ENCODE measurements at places on chromosomes 3 and 15.

DNA sequence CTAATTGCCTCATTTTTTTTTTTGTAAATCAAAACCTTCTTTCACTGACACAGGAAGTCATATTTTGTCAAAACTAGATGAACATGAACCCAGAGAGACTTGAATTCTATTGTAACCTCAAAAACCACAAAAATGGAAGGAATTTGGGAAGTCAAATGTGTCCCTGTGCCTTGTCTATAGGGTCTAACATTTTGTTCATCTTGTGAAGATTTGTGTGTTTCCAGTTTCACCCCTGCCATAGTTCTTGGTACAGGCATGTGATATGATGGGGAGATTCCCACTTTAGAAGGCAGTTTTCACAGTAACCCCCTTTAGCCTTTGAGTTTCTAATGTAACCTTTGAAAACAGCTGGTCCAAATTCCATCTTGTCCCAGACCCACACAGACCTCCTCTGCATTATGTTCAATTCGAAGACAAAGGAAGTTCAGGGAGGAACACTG lies 318.5 kb upstream of the ADAMTS9 start:
- DNase-seq: no peak

DNA sequence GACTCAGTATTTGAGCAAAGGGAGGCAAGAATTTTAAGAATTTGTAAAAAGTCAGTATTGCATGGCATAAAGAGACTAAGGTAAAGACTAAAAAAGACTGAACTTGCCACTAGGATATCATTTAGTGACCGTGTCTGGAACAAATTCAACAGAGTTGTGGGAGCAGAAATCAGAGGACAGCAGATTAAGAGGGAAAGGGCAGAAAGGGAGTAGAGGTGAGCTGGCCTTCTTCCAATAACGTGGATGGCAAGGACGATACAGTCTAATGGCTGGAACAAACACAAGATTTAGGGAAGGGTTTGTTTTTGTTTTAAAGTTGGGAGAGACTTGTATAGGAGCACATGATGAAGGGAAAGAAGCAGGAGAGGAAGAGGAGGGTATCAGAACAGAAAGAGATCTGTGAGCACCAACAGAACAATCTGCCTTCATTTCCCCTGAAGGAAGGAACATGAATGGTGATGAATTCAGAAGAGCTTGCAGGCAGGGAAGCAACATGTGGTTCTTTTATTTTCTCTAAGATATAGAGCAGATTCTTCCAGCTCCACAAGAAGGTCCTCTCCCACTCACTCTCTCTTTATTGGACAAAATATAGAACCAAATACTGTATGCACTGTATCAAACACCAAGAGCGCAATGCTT lies 8.6 kb downstream of the VGLL4 start:
- no peak for DNase-seq

DNA sequence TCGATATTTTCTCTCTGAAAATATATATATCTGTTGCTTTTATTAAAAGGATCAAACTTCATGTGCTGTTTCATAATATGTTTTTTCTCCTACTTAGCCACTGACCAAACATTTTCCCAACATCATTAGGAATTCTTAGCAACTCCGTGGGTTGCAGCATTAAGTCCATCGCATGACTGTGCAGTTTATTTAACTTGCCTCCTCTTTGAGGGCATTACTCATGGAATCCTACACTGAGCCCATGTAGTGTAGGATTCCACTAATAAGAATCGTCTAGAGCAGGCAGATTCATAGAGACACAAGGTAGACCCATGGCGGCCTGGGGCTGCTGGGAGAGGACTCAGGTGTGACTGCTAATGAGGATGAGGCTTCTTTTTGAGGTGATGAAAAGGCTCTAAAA lies 49.3 kb downstream of the CMTM6 start:
- DNase-seq: no peak

DNA sequence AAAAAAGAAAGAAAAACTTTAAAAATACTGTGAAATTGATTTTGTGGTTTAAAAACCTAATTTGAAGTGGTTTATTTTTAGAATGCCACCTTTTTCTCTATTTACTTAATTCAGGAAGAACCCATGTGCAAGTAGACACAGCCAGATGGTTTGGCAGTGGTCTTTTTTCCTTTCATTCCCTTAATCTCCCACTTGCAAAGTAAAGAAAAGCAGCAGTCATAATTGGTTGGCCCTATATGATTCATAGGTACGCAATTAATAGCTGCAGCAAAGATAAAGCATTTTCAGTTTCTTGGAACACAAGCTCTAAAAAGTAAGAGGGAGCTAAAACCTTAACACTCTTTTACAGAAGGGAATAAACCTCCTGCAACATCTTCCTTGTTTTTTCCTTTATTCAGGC lies 115.3 kb downstream of the MECOM start:
- DNase-seq: no peak

DNA sequence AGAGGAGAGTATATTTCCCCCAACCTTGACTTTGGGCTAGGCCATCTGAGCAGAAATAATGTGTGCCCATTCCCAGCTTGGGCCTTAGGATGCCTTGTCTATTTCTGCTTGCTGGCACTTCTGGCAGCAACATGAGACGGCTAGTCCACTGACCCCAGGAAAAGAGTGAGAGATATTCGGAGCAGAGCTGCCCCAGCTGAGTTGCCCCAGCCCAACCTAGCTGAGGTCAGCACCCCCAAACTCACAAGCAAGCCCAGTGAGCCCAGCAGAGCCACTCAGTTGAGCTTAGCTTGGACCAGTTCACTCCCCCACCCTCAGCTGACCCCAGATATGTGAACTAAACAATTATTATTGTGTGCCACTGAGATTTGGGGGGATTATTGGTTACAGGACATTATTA lies 20.2 kb downstream of the ITGA11 start:
- no peak for DNase-seq

DNA sequence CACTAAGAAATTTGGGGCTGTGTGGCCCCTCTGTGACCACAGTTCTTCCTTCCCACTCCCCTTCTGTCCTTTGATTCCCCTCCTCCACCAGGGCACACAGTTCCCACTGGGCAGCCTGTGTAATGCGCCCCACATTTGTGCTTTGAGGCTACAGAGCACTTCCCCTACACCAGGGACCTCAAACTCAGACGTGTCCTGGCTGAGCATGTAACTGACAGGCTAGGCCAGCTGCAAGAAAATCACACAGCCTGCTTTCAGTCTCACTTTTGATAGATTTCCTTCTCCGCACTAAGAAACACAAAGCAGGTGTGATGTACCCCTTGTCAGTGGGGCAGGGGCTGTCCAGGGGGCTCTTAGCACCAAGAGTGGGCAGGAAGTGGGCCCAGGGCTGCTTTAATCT lies 29.6 kb downstream of the PRKCD start:
- no peak for DNase-seq

GRCh38 chr3:177561365-177561764 lies 364.1 kb upstream of the TBL1XR1 start:
- no peak for DNase-seq

- no peak for DNase-seq
These were observed 7.0 kb downstream of the MAPKAPK3 start for GRCh38 chr3:50623840-50624474.

- DNase-seq: no peak
These were observed 373.4 kb downstream of the OCA2 start for GRCh38 chr15:27725731-27726130.

DNA sequence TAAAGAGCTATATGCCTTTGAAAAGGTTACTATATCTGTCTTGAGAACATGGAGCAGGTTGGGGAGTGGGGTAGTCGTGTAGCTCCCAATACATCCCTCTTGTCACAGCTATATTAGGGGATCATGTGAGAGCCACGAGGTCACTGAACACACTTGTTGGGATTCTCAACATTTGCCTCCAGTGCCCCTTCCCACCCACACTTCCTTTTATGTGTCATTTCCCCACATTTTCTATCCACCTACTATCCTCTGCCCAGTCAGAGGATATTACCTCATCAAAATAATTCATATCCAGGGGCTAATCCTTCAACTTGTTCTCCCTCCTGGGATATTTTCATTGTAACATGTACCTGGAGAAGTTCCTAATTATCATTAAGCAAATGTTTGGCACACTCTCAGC lies 85.0 kb downstream of the CYP19A1 start:
- DNase-seq: no peak

- DNase-seq: no peak
These were observed 772.8 kb upstream of the LMCD1 start for GRCh38 chr3:7728566-7729519.

DNA sequence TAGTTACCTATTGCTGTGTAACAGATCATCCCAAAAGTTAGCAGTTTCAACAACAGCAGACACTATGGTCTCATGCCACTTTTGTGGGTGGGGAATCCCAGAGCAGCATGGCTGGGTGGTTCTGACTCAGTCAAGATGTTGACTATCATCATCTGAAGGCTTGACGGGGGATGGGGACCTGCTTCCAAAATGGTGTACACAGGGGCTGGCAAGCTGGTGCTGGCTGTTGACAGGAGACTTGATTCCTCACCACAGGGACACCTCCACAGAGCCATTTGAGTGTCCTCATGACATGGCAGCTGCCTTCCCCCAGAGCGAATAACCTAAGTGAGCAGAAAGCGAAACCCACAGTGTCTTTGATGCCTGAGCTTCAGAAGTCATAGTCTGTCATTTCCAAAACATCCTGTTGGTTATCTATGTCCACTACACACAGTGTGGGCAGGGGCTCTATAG lies 19.1 kb downstream of the DNAJB8 start:
- peak; percentile 43 for DNase-seq

- no peak for DNase-seq
These were observed 8.5 kb upstream of the CTXND1 start for GRCh38 chr15:80260551-80260950.

DNA sequence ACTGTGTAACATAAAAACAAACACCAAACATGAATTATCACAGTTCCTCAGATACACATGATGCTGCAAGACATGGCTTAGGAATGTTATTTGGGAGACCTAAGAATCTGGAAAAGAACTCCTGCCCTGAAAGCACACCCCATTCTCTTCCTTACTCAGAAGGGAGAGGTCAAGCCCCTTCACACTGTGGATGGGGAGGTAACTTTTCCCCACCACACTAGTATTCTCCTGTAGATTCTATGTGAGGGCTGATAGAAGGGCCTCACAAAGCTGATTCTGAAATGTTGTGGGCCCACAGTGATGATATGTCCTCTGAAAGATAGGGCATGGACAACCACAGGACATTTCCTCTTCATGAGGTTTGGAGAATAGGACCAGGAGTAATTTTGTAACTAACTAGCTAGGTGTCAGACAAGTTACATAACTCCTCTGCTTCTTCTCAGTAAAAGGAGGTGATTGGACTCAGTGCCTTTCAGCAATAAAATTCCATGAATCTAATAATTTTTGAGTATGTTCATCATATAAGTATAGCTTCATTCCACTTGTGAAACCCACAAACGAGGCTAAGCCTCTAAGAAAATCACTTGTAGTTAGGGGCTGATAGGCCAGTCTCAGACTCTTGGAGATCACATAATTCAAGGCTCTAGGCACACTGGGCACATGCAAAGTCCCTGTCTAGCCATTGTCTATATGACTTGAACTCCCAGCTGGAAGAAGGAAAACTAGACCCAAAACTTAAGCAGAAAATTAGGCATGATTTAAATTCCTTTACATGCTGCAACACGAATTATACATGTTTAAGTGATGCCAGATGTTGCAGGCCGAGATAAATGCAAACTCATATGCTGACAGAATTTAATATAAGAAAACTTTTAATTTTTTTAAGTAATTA lies 7.5 kb downstream of the PTX3 start:
- DNase-seq: no peak

- no peak for DNase-seq
These were observed 49.5 kb downstream of the GLDN start for GRCh38 chr15:51390966-51391422.

DNA sequence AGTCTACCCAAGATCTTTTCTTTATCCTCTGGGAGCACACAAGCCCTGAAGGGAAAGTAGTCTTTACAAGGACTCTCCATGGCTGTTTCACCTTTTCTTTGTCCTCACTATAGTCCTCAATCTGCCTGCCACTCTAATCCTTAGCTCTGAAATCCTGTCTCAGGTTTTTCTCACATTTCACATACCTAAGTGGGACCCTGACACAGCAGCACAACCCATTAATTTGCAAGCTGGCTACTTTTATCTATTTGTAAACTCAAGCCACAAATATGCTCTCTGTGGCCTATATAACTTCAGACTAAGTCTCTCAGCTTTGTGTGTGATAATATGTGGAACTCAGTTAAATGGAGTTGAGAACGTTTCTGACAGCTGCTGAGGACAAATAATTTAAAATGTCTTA lies 19.8 kb downstream of the SIN3A start:
- DNase-seq: no peak

DNA sequence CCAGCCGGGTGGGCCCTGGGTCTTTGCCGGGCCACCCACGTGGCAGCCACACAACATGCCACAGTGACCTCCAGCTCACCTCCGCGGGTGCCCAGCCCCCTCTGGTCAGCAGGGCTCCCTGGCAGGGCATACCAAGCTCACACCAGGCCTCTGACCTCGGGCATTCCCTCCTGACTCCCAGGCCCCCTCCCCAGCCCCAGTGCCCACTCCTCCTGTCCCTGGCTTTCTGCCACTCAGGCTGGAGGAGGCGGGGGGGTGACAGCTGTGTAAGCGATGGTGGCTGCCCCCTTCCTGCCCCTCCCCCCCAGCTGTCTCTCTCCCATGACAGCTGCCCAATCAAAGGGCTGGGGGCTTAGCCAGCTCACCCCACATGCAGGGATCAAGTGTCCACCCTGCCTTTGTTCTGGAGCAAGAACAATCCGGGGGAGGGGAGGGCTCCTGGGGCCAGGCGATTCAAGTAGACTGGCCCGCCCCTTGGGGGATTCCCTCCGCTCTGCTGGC lies 3.3 kb downstream of the PCBP4 start:
- no peak for DNase-seq

DNA sequence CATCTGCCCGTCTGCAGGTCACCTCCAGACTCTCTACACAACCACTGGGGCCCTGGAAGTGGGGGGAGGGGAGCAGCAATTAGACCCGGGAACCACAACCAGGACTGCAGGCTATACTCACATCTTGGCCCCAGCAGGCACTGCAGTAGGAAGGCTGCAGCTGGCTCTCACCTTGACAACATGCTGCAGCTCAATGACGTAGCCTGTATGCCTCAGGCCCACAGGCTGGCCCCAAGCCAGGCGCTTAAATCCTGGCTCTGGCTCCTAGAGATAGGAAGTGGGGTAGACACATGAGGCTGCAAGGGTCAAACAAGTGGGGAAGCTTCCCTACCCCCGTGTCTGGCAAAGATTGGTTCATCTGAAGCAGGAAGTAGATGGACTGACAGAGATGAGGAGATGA lies 4.6 kb upstream of the QRICH1 start:
- DNase-seq: no peak

GRCh38 chr3:46970391-46971091 lies 6.0 kb downstream of the CCDC12 start:
- DNase-seq: no peak

GRCh38 chr3:123072564-123072963 lies 5.7 kb downstream of the PDIA5 start:
- DNase-seq: no peak

GRCh38 chr15:47542312-47542989 lies 174.9 kb upstream of the SEMA6D start:
- DNase-seq: no peak

Measured in stimulated activated CD4-positive, alpha-beta T cell treated with anti-CD3 and anti-CD28 coated beads, Interleukin-1b, Interleukin-23, amount 100 ng/mL, for 24 hours (primary cell).